ENCODE measurements at places on chromosomes 7 and 10.

GRCh38 chr10:30324448-30325110 is 24.5 kb downstream of the MTPAP start:
- DNase-seq, result no peak

GRCh38 chr10:88990384-88991160 is at the start of gene FAS:
FAS (plus strand) TSS chr10:88990798; CDS start chr10:88990877, 79 bp downstream.
- DNase-seq, result no peak

DNA sequence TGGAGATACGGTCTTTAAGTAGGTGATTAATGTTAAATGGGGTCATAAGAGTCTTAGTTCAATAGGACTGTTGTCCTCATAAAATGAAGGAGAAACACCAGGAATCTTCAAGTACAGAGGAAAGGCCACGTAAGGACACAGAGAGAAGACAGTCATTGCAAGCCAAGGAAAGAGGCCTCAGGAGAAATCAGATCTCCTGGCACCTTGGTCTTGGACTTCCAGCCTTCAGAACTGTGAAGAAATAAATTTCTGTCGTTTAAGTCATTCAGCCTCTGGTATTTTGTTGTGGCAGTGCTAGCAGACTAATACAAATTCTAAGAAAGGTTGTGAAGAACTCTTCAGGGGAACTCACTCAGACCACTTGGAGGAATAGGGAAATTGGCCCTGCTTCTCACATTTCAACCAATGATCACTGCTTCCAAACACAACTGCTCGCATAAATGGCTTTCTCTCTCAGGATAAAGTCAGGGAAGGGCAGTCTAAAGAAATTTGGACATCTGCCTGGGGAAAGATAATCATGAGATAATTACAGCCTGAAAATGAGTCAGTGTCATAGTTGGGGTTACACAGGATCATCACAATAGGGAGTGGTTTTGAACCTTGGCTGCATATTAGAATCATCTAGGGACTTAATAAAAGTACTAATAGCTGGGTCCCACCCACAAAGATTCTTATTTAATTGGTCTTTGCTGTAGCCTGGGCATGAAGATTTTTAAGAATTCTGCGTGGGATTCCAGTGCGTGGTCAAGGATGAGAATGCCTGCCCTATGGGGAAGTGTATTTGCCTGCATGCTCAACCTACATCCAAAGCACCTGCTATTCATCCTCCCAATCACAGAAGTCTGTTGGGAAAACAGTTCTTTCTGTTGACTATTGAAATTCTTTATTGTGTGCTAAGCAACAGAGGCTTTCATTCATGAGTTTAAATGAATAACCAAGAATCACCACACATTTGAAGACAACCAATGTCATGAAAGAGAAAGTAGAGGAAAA is 310.6 kb upstream of the PLXDC2 start:
- no peak for DNase-seq

DNA sequence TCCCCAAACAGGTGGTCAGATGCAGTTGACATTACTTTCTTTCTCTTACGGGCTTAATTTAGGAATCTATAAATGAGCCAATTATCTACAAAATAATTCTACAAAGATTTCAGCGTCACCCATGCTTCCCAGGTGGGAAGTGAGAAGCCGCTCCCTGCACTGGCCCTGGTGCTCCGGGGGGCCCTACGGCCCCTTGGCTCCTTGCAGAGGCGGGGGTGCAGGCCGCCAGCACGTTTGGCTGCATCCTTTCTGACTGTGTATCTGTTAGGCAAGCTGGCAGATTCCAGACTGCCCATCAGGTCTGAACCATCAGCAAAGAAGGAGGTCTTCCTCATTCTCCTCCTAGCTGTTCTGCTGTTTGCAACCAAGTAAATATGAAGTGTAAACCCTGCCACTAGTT is 16.3 kb downstream of the VWC2 start:
- DNase-seq, result no peak

- DNase-seq, result no peak
Observed at GRCh38 chr10:86252556-86252955, 114.0 kb downstream of the GRID1 start.

GRCh38 chr10:6054884-6055283 is 7.3 kb downstream of the IL2RA start:
- DNase-seq, result no peak

DNA sequence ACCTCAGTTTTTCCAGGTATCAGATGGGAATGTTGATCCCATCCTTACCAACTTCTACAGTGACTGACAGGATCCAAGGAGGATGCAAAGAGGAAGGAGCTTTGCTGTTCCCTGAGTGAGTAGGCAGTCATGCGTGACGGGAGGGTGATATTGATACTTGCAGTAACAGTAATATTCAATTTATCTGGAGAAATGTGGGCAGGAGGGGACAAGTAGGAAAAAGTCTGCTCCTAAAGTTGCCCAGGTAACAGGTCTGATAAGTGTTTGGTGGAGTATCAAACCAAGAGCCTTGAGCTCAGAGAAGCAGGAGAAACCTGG is 3.3 kb upstream of the ZCCHC24 start:
- DNase-seq, result no peak

GRCh38 chr10:31352436-31353226 is 33.6 kb downstream of the ZEB1 start:
- DNase-seq, result no peak

DNA sequence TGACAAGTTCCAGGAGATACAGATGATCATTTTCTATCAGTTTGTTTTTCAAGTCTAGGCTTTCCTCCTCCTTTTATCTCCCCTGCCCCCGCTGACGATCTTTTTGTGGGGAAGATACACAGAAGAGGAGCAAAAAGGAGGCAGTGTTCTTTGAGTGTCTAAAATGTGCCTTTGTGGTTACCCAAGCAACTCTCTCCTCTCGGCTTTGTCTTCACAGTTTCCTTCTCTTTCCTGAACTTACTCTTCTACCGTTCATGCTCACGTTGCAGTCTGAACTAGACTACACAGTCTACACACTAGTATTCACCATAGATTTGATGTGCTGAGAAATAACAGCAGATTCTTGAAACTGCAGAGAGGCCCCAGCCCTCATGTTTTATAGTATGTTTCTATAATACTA is 23.6 kb downstream of the CEP41 start:
- DNase-seq, result no peak

DNA sequence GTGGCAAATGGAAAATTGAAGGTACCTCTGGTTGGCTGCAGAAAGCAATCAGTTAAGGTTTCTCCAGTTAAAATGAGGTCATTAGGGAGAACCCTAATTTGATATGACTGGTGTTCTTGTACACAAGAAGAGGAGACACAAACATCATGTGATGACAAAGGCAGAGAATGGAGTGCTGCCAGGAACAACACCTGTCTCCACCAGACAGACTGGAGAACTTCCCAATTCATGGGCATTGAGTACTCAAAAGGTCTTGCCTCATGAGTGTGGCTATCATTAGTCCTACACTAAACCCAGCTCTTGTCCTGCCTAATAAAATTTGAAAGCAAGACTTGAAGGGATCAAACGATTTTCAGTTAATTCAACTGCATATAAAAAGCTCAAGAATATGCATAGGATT is 152.6 kb downstream of the PTPN20 start:
- no peak for DNase-seq

GRCh38 chr7:98235901-98236300 is 16.1 kb downstream of the TECPR1 start:
- no peak for DNase-seq

GRCh38 chr10:93807371-93807770 is 49.6 kb downstream of the LGI1 start:
- no peak for DNase-seq

- DNase-seq, result no peak
Observed at GRCh38 chr7:149859876-149860275, 13.9 kb upstream of the ATP6V0E2 start.

GRCh38 chr10:96295475-96295874 is 8.8 kb upstream of the DNTT start:
- no peak for DNase-seq

DNA sequence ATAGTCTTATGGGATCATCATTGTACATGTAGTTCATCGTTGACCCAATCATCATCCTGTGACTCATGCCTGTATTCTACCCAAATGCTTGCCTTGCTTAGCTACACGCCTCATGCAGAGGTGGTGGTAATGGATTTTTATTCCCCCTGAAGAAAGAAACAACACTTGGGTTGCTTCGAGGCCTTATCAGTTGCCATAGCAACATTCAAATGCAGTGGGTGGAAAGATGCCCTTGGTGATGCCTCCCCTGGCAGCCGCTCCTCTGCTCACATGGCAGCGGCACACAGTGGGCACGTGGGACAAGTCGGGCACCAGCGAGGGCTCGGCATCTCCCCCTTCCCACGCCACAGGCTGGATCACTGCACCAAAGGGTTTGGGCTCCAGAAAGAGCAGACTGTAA is 54.0 kb upstream of the NMT2 start:
- no peak for DNase-seq

GRCh38 chr10:13872411-13872810 is 285.6 kb downstream of the PRPF18 start:
- DNase-seq, result no peak

DNA sequence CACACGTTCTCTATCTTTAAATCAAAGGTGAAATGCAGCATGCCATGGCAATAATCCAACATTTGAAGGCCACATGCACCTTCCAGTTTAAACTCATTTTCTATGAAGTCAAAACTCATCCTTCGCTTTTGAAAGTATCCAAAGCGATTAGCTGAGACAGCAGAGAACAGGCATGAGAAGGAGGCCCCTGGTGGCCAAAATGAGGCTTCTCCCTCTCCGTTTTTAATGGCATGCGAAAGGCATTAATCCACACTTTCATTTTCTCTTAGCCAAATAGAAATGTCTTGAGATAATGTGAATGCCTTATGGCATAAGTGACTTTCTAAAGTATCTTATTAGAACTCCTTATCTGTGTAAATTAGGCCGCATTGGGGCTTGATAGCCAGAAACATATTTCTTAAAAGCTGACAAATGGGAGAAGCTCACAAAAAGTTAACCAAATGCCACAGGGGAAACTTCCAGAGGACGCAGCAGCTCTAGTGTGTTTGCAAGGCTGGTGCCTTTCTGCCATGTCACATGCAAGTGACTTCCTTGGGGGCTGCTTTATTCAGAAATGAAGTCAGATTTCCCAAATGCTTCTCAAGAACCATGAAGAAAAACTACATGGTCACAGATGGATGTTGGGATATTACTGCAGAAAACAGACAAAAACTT is 1189.6 kb downstream of the SORCS1 start:
- DNase-seq, result no peak

DNA sequence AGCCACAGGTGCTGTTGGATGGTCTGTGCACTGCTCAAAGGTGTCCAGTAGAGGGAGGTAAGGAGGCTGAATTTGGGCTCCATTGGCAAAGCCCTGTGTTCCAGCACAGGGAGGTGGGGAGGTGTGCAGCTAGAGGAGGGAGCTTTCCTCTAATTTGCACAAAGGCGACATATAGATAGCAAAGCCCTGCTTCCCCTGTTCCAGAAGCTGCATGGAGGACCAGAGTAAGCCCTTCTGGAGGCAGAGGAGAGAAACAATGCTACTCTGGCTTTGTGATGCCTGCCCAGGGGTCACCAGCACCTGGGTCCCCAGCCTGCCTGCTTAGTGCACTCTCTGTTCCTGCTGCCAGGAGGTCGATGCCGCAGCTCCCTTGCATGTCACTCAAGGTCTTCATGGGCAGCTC is 3.4 kb upstream of the ARHGAP22 start:
- no peak for DNase-seq

DNA sequence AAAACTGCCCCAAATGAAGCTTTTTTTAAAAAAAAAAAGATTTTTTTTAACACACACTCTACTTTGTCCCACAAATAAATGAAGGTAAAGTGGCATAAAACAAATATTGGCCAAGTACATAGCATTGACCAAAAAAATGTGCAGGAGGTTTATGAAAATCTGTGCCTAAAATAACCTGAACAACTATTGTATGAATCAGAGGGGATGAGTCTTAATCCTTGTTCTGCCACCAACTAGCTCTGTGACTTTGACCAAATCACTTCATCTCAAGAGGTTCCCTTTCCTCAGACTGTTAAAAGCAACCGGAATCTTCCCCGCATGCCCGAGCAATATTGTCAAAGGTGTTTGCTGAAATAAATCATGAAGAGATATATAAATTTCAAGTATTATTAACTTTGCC is 150.4 kb upstream of the NEBL start:
- no peak for DNase-seq

DNA sequence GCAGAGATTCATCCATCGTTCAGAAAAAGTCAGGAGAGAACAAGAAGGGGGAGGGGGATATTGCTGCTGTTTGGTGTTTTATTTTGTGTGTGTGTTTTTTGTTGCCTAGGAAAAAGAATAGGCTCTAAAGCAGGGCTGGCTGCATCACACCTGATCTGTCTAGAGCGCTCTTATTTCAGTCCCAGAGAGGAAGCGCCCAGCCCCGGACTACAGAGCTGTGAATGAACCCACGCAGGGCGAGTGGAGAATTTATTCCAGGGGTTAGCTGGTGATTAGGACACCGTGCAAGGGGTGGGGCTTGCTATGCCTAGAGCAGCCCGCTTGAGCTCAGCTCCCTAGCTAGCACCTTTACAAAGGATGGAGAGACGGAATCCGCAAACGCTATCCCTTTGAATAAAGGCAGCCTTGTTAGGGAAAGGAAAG is 621 bp upstream of the FAM13C start:
- peak; percentile 52 for DNase-seq

GRCh38 chr10:130778166-130778545 is 533.4 kb downstream of the TCERG1L start:
- DNase-seq, result no peak

DNA sequence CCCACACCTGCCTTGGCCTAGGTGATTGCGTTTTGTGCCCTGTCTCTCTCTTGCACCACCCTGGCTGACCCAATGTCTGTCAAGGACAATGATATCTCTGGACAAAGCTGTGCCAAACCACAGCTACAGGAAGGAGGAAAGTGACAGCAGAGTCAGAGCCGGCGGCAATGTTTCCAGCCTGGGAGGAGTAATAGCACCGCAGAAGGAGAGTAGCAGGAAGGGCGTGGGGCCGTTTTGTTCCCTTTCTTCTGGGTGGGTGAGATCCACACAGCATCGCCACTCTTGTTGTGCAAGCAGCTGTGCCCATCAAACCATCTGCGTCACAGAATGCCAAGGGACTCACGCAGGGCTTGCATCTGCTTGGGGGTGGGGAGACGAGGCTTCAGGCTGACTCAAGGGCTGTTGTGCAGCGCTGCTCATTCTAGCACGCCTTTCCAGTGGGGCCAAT is 341.6 kb upstream of the AUTS2 start:
- no peak for DNase-seq

DNA sequence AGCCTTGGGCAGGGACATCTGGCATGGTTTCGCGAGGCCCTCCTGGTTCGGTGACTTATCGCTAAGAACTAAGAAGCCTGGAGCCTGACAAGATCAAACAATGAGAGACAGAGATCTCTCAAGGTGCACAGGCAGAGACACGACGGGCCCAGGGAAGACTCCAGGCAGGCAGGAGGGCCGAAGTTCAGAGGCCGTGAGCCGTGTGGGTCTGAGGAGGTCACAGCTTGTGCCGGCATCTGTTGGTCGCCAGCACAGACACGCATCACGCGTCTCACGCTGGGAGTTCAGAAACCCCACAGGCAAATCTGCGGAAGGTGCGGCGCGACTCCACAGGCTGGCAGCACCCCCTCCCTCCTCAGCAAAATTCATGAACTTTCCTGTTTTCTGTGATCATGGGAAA is 314.0 kb downstream of the DNAJB6 start:
- no peak for DNase-seq

GRCh38 chr7:153886506-153887441 is 165.4 kb upstream of the DPP6 start:
- no peak for DNase-seq

GRCh38 chr7:77409005-77409738 is 7.0 kb downstream of the GSAP start:
- no peak for DNase-seq

GRCh38 chr7:95199779-95200558 is 124.4 kb downstream of the PON1 start:
- DNase-seq, result no peak

GRCh38 chr10:63103971-63104409 is 29.1 kb upstream of the NRBF2 start:
- DNase-seq, result no peak

- DNase-seq, result no peak
Observed at GRCh38 chr10:96263176-96263575, 8.2 kb downstream of the BLNK start.
